ENCODE measurements at places on chromosomes 3 and 15.

DNA sequence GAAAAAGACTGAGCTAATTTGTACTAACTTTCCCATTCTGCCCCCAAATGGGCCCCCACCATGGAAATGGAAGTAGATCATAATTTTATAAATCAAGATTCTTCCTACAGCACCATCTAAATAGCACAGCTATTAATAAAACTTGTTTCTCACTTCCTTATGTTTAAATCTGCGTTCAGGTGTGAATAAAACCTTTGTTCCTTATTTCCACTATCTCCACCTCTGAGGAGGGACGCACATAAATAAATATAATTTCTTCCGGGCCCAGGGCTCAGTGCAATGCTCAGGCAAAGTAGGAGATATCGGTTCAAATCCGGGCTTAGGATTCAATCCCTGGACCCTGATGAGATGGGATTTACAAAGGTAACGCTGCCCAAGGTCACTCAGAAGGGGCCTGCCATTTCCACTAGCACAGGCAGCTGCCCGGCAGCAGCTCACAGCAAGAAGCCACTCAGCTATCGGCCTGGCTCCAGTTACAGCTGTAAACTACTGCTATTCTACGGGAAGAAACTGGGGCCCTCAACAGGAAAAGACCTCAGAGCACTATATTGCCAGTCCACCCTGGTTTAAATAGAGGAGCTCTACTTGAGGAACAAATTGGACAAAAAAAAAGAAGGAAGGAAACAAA lies 52.5 kb downstream of the FOXP1 start:
- no peak for DNase-seq

DNA sequence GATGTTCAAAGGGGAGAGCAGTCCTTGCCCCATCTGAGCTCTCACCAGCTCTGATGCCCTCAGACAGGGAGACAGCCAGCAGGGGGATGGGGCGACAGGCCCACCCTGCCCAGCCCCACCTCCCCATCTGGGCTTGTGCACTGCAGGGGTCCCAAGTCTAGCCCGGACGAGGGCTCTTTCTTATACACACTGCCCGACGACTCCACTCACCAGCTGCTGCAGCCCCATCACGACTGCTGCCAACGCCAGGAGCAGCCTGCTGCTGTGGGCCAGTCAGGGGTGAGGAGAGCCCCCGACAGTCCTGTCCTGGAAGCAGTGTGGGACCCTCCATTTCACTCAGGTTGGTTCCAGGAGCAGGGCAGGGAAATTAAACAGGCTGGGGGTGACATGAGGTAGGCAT lies 73.9 kb downstream of the BOC start:
- no peak for DNase-seq

DNA sequence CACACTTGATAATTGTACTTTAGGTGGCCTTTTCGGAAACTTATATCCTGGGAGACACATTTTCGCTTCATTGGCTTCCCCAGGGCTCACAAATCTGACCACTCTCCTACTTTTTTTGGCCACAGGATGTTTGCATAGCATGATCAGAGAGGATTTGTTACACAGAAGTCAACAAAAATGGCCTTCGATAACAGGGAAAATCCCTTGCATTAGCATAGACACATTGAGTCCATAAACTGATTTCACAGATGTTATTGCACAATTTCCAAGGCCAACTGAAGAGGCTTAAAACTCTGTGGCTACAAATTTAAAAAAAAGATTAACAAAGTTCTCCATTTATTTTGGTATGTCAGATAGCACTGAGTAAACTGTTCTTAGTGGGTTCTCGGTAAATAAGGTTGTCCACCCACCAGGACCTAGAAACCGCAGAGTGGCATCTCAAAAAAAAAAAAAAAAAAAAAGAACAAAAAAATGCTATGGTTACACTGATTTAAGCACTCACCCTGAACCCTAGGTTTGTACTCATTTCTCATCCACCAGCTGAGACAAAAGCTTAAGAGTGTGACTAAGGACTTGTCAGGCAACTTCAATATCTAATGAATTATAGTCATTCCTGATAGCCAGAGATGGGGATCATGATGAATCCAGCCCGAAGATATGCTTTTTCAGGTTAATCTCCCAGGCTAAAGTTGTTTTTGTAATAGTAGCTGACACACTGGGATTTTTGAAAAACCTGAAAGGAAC lies 188.9 kb upstream of the SYNPR start:
- no peak for DNase-seq

- no peak for DNase-seq
Measured at GRCh38 chr3:185734725-185735096, 90.1 kb downstream of the IGF2BP2 start.

- DNase-seq, result no peak
Measured at GRCh38 chr3:161388855-161389254, 17.5 kb upstream of the SPTSSB start.

DNA sequence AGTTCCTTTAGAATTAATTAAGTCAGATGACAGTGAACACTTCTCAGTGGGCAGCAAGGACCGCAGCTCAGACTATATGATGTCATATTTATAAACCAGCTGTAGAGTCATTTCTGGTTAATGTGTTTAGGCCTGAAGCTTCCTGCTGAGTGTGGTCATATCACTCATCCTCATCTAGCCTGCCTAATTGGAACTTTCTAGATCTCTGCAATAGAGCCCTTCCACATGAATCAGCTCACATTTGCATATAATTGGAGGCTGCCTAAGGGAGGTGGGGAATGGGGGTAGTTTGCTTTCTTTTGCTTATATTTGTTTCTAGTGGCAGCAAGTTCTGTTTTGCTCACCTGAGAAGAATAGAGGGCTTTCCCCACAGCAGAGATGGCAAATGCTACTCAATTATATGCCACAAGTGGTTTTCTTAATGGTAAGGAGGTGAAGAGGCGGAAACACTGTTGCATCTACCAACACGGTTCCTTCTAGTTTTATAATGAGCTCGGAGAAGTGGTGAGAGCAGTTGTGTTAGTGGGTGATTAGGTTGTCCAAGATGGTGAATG lies 148.1 kb downstream of the KLHL25 start:
- DNase-seq, result no peak

GRCh38 chr3:157058392-157059071 lies 101.4 kb downstream of the CCNL1 start:
- no peak for DNase-seq

DNA sequence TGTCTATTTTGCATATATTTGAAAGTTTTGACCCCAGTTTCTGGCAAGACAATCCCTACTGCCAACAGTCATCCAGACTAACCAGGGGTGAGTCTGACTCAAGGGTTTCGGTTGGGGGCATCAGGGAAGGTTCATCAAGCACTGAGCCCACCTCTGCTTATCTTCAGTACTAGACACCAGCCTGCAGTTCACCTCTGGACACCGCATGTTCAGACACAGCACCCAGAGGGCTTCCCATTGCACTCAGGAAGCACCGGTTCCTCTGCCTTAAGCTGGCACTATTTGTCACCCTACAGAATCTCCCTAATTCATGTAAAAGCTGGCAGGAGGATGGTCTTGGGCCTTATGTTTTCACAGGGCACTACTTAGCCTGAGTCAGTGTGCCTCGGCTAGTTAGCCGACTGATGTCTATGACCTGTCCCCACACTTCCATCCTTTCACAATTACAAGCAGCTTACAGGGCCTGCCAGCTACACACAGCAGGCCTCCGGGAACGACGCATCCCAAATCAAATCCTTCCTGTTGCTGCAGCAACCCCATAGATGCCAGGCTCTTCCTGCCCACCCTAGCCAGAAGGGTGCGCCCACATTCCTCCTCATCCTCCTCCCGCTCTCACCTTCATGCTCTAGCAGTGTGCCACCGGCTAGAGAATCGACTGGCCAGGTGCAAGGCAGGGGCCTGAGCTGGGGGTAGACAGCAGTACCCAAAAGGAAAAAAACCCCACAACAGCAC lies 52.5 kb downstream of the SH3BP5 start:
- DNase-seq, result no peak

GRCh38 chr3:106421909-106422308 lies 553.1 kb upstream of the CBLB start:
- no peak for DNase-seq

GRCh38 chr3:11612515-11613188 lies 31.1 kb downstream of the VGLL4 start:
- no peak for DNase-seq

DNA sequence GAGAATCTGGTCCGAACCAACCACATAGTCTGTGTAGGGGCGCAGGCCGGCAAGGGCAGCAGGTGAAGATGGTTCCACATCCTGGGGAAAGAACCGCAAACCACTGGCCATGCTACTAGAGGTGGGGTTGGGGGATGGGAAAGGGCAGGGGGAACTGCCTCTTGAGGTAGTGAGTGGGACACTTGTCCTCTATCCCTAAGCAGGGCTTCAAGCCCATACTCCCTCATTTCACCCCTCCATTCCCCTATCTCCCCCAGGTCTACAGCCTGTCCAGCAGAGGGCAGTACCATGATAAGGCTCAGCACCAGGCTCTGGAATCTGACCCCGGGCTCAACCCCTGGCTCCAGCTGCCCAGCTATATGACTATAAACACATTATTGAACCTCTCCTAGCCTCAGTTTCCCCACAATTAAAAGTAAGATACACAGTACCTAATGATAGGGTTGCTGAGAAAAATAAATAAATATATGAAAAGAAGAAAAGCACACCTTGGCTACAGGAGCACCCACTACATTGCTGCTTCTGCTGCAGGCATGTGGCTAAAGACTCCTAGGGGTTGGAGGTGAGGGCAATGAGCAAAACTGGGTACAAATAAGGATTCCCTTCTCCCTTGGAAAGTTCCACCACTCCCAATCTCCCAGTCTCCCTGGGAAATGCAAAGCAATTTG lies 6.3 kb downstream of the GORASP1 start:
- DNase-seq, result peak; percentile 15

- no peak for DNase-seq
Measured at GRCh38 chr3:128091586-128091985, 32.0 kb downstream of the RUVBL1 start.

GRCh38 chr3:128616516-128617269 lies 33.9 kb downstream of the RPN1 start:
- DNase-seq, result no peak

- no peak for DNase-seq
Measured at GRCh38 chr3:96039632-96040031, 774.8 kb upstream of the EPHA6 start.

GRCh38 chr3:182596676-182597410 lies 196.5 kb upstream of the ATP11B start:
- no peak for DNase-seq
